Upper lobe of right lung (tissue), 1 donor: ENCODE measurements at places on chromosomes 5 and 9. TPM values are rescaled to one million over a fixed set of nuclear protein-coding genes. Genes with fewer than 3 reads are reported as not detected.

Gene PPP2R2B
- 1.2 TPM for total RNA-seq

Gene PLCXD3
- total RNA-seq: 2.6 TPM

Gene MAST4
- 52.6 TPM for total RNA-seq

Gene KLF9
- total RNA-seq: 91.0 TPM

Gene ANKRD31
- total RNA-seq: 0.14 TPM

Gene CAVIN4
- 1.3 TPM for total RNA-seq

Gene PALM2AKAP2
- total RNA-seq: 52.4 TPM

Gene HMGXB3
- 33.7 TPM for total RNA-seq

Gene FGF10
- 2.7 TPM for total RNA-seq

Gene NUTM2G
- not detected for total RNA-seq

Gene OR1L1
- total RNA-seq: not detected

Gene TTC16
- total RNA-seq: 0.41 TPM

DNA sequence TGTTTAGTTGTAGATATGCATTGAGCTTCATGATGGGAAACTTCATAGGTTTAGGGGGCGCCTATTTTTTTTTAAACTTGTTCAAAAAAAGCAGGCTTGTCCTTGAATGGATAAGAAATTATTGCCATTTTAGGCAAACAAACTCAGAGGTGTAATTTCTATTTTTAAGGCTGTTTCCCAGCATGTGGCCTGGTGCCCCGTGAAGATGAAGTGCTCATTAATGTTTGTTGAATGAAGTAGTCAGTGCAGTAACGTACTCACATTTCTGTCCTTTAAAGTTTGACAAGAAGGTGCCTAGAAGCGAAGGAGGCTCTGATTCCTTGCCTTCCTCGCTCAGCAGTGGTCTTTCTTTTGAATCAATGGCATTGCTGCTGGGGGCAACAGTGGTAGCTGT is 54.3 kb downstream of the ZNF618 start:
- no peak overlapping the region for H3K27ac ChIP-seq
- H3K27me3 ChIP-seq: no peaks in the 10 kb centered on the region
- DNase-seq: no peak
- H3K4me1 ChIP-seq: peaks cover 12% of the 10 kb centered on the region

DNA sequence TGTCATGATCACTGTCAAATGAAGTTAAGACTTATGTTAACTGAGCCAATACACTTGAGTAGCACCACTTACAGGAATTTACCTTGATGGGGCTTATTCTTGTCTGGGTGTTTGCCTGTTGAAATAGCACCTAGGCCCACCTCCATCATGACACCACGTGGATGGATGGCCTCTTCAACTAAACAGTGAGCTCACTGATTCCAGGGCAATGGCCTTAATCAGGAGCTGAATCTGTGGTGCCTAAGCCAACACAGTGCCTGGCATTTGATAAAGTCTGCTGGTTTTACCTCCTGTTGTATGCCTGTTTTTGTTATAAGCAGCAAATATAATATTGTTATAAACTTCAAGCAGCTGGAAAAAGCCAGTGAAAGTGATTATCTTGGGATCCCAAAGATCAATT is 190.5 kb downstream of the LURAP1L start:
- H3K4me1 ChIP-seq: no peaks in the 10 kb centered on the region
- no peak overlapping the region for H3K4me3 ChIP-seq
- no peak overlapping the region for H3K27ac ChIP-seq
- H3K27me3 ChIP-seq: no peaks in the 10 kb centered on the region

- no peaks in the 10 kb centered on the region for H3K27me3 ChIP-seq
- no peaks in the 10 kb centered on the region for H3K4me1 ChIP-seq
- DNase-seq: no peak
Measured at GRCh38 chr5:90096415-90097081, 313.0 kb downstream of the CETN3 start.

DNA sequence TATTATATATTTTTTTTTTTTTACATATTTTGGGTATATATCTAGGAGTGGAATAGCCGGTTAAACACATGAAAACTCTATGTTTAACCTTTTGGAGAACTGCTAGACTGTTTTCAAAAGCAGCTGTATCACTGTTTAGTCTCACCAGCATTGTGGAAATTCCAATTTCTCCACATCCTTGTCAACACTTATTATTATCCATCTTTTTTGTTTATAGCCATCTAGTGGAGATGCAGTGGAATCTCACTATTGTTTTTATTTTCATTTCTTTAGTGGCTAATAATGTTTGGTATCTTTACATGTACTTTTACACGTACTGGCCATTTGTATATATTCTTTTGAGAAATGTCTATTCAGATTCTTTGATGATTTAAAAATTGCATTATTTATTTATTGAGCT is 22.7 kb upstream of the CCDC180 start:
- peaks cover 59% of the 10 kb centered on the region for H3K36me3 ChIP-seq
- H3K4me3 ChIP-seq: no peak overlapping the region
- no peaks in the 10 kb centered on the region for H3K4me1 ChIP-seq
- no peaks in the 10 kb centered on the region for H3K27me3 ChIP-seq

GRCh38 chr9:136899196-136899595 is 12.9 kb downstream of the TRAF2 start:
- peak overlapping the region; percentile 83 for H3K27ac ChIP-seq
- H3K4me1 ChIP-seq: peaks cover 31% of the 10 kb centered on the region

DNA sequence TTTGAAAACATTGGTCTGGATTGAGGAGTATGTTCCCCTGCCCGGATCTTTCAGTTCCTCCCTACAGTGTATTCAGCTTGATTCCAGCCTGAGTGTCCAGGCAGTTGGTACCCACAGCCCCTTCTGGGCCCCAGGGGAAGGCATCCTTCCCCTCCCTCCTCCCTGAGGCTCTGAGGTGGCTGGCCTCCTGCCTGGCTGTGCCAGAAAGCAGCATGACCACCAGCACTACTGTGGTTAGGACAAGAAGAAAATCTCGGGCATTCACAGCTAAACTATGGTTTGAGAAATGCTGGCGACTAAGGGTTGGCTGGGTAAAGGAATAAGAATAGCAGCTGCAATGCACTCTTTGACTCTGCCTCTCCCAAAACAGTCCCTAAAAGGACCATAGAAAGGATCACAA is 84.6 kb upstream of the LIFR start:
- H3K36me3 ChIP-seq: no peaks in the 10 kb centered on the region
- H3K27me3 ChIP-seq: no peaks in the 10 kb centered on the region
- H3K4me1 ChIP-seq: no peaks in the 10 kb centered on the region
- no peak for DNase-seq
- no peak overlapping the region for H3K27ac ChIP-seq

GRCh38 chr9:120109242-120109641 is 470.7 kb downstream of the CDK5RAP2 start:
- DNase-seq: no peak
- no peak overlapping the region for H3K4me3 ChIP-seq
- no peak overlapping the region for H3K27ac ChIP-seq
- H3K4me1 ChIP-seq: no peaks in the 10 kb centered on the region
- no peaks in the 10 kb centered on the region for H3K27me3 ChIP-seq

DNA sequence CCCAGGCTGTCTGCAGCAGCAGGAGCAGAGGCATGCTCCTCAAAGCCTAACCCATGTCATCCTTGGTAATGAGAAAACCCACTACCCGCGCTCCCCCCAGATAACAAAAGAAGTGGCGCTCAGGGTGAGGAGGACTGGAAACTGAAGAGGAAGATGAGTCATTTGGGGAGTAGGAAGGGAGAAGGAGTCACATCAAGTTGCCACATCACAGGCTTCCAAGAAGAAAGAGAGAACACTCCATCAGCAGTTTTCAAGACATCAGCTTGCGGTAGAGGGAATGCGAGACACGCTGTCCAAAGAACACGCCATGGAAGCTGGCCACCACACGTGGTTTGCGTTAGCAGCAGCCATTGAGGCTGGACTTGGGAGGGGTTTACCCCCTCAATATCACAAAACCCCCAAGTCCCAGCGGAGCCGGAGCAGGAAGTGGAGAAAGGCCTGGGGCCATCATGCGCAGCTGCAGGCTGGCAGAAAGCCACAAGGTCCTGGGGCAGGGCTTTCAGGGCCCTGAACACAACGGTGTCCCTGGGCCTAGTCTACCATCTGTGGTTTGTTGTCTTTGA is 41.5 kb downstream of the SH3PXD2B start:
- no peaks in the 10 kb centered on the region for H3K27me3 ChIP-seq
- H3K4me1 ChIP-seq: peaks cover 43% of the 10 kb centered on the region
- no peak overlapping the region for H3K4me3 ChIP-seq

- peaks cover 23% of the 10 kb centered on the region for H3K4me1 ChIP-seq
- H3K27me3 ChIP-seq: no peaks in the 10 kb centered on the region
- DNase-seq: no peak
- H3K4me3 ChIP-seq: no peak overlapping the region
Measured at GRCh38 chr9:91116211-91116610, 245.5 kb downstream of the AUH start.

- no peaks in the 10 kb centered on the region for H3K36me3 ChIP-seq
- peak; percentile 46 for DNase-seq
- no peak overlapping the region for H3K4me3 ChIP-seq
- no peak overlapping the region for H3K27ac ChIP-seq
- no peaks in the 10 kb centered on the region for H3K27me3 ChIP-seq
Measured at GRCh38 chr9:93261735-93262523, 78.0 kb downstream of the WNK2 start.

DNA sequence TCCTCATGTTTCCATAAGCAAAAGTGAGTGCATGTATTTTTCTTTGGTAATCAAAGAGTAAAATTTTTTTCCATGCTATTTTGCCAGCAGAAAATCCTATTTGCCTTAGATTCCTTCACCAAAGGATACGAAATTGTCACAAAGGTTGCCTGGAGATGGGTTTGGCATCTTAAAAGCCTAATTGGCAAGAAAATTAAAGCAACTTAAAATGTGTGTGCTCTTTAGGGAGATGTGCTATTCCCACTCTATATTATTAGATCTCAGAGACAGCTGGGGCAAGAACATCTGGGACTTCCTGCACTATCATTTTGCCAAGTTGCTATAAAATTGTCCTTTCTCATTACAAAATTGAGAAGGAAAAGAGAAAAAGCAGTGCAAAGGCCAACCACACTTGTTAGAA is 146.1 kb downstream of the PLCXD3 start:
- DNase-seq: no peak
- no peak overlapping the region for H3K4me3 ChIP-seq
- no peaks in the 10 kb centered on the region for H3K36me3 ChIP-seq
- H3K27me3 ChIP-seq: no peaks in the 10 kb centered on the region
- H3K27ac ChIP-seq: no peak overlapping the region

DNA sequence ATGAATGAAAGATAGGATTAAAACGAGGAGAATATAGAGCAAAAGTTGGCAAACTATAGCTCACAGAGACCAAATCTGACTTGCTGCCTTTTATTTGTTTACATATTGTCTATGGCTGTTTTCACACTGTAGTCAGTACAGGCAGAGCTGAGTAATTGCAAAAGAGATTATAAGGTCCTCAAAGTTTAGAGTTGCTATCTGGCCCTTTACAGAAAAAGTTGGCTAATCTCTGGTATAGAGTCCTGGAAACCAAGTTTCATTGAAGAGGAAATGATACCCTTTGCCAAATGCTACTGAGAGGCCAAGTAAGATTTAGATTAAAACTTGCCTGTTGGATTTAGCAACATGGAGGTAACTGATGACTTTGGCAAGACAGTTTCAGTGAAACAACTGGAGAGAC is 36.0 kb downstream of the LYRM7 start:
- DNase-seq: no peak
- no peaks in the 10 kb centered on the region for H3K36me3 ChIP-seq
- no peak overlapping the region for H3K27ac ChIP-seq
- no peaks in the 10 kb centered on the region for H3K27me3 ChIP-seq
- no peak overlapping the region for H3K4me3 ChIP-seq

DNA sequence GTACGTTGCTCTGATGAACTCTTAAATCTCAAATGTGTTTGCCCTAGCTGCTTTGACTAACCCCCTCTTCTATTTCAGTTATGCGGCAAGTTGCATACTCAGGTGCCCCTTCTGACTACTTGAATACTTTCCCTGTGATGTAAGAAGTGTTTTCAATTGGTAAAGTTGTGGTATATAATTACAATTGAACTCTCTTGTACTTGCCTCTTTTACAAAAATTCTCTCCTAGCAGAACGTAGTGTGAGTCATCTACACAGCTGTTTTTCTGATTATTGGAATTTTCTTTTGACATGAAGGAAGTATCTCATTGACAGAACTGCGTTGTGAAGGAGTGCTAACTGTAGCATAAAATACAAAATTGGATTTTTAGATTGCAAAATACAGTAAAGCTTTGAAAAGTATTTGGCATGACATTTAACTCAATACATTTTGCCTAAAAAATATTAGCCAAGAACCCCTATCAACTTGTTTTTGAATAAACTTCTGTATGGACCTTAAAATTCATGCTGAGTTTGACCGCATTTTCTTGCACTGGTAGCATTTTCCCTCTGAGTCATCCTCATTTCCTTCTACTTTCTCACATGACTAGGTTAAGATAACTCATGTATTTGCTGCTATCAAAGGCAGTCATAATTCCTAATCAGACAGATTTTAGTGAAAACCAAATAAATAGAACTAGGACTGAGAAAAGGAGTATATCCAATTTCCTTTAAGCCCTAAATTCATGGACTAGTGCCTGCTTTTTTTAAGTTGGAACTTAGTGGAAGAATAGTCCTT is 6.3 kb downstream of the CRHBP start:
- H3K27me3 ChIP-seq: peaks cover 23% of the 10 kb centered on the region
- no peak overlapping the region for H3K4me3 ChIP-seq
- H3K36me3 ChIP-seq: no peaks in the 10 kb centered on the region
- DNase-seq: no peak

DNA sequence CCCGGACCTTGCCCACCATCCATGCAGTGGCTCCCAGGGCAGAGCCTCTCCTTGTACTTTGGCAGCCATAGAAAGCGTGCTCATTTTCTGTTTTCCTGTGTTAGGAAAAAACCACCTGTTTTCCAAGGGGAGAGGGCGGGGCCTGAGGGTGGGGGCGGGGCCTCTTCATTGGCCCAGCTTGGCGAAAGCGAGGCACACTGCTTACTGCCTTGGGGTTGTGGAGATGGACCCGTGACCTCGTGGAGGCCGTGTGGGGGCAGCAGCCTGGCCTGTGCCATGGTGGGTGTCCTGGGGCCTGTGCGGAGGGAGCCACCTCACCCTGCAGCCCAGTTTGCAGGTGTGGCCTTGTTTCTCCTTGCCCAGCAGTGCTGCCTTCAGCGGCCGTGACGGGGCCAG is 4.4 kb upstream of the TOR4A start:
- H3K27ac ChIP-seq: peak overlapping the region; percentile 17
- H3K4me3 ChIP-seq: no peak overlapping the region
- H3K36me3 ChIP-seq: peaks cover 23% of the 10 kb centered on the region

- H3K4me1 ChIP-seq: no peaks in the 10 kb centered on the region
- H3K27ac ChIP-seq: no peak overlapping the region
- no peaks in the 10 kb centered on the region for H3K36me3 ChIP-seq
- no peaks in the 10 kb centered on the region for H3K27me3 ChIP-seq
- no peak overlapping the region for H3K4me3 ChIP-seq
- no peak for DNase-seq
Measured at GRCh38 chr5:79578876-79579275, 33.4 kb upstream of the TENT2 start.

- no peaks in the 10 kb centered on the region for H3K4me1 ChIP-seq
- no peak overlapping the region for H3K27ac ChIP-seq
- H3K4me3 ChIP-seq: no peak overlapping the region
- no peaks in the 10 kb centered on the region for H3K27me3 ChIP-seq
Measured at GRCh38 chr5:175712681-175713085, 54.8 kb downstream of the HRH2 start.

DNA sequence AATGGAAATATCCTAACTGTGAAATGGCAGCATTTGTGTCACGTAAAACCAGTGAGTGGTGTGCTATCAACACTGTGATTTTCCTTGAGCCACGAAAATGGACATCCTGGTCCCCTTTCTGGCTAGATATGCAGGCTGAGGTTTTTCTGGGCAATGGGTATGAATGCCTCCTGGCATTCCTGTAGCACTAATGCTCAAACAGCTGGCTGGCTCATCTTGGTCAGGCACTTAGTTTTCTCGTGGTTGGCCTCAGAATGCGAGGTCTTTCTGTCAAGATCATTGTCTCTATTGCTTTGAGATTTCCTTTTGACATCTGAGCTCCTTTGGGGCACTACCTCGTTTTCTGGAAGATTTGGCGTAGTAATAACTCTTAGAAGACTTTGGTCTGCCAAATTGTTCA is 15.6 kb downstream of the SLC1A3 start:
- no peak overlapping the region for H3K4me3 ChIP-seq
- DNase-seq: no peak
- no peaks in the 10 kb centered on the region for H3K36me3 ChIP-seq
- H3K27ac ChIP-seq: no peak overlapping the region
